ENCODE measurements at places on chromosomes 2 and 18.

DNA sequence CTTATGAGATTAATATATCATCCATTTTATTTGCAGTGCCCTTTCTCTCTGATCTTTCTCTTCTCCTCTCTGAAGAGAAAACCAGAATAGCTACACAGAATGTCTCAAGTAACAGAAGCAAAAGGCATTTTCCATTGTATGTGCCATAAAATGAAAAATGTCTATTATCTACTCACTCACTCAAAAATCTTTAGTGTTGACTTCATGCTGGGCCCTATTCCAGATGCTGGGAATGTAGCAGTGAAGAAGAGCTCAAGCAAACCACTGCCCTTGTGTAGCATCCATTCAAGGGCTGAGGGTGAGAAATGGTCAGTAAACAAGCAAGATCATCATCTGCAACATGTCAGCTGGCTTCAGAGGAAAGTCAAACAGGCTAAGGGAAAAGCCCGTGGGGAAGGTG lies 427.7 kb downstream of the METTL4 start:
- peak; percentile 5 for DNase-seq

DNA sequence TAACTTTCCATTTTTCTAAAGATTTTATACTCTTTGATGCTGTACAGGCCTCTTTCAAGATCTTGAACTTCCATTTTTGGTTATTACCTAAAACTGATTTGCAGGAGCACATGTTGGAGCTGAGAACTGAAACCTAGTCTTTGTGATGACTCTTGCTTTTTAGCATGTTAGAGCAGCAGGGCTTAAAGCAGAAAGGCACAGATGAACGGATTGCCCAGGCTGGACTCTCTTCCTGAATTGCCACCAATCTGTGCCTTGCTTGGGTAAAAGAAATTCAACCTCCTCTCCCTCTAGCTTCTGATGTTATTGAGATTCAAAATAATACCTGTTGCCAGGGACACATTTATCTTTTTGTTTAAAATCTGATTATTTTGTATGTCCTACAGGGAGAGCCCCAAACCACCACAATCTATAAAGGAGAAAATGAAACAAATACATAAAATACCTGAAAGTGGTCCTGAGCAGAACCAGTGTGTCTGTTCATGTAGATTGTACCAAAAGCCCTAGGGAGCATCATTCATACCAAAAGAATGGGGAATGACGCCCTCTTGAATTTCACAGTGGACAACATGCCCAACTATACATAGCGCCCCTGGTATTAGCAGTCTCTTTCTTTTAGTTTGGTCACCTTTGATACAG lies 277.0 kb upstream of the MAP2 start:
- no peak for DNase-seq

GRCh38 chr2:29401994-29402393 lies 286.8 kb downstream of the CLIP4 start:
- no peak for DNase-seq

GRCh38 chr18:13572148-13572547 lies 154.2 kb downstream of the FAM210A start:
- no peak for DNase-seq

GRCh38 chr18:59954755-59955156 lies 55.0 kb downstream of the PMAIP1 start:
- no peak for DNase-seq

- no peak for DNase-seq
These were observed 104.2 kb downstream of the CLIP4 start for GRCh38 chr2:29219374-29219773.

GRCh38 chr2:238433300-238433915 lies 6.7 kb downstream of the ASB1 start:
- DNase-seq: no peak

DNA sequence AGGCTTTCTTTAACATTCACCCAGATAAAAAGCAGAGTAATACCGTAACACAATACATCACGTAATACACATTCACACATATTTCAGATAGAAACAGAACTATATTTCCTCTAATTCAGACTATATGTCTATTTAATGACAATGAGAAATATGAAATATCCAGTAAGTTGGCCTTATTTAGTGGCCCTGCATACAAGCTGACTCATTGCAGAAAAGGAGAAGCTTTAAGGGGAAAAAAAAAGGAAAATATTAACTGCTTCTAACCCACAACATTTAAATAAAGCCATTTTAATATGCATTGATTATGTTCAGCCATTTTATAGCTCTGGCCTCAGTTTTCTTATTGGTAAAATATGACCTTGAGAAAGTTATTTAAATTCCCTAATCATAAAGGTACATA lies 94.8 kb downstream of the PPP1R1C start:
- no peak for DNase-seq

- no peak for DNase-seq
These were observed 28.6 kb downstream of the CROCC2 start for GRCh38 chr2:240934701-240935102.

DNA sequence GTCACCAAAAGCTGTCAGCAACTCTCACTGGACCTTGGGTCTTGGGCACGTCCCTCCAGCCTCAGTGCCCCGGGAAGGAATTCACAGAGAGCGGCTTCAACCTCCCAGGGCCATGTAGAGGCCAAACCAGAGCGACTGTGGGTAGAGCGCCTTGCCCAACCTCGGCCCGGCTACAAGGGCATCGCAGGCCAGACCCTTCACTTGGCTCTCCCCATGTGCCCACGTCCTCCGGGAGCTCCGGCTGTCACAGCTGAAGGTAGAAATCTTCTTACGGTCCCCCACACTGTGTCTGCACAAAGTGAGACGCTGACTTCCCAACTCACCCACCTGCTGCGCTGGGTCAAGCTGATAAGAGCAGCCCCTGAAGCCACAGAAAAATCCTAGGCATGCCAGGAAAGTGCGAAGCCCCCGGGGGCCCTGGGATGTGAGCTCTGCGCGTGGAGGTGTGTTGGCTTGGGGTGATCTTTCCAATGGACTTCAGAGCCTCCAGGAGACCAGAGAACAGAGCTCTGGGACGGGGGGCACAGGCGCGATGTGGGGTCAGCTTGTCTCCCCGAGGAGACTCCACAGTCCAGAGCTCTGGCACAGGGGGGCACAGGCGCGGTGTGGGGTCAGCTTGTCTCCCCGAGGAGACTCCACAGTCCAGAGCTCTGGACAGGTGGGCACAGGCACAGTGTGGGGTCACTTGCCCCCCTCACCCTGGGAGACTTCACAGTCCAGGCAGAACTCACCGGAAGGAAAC lies 105.5 kb downstream of the RTP5 start:
- no peak for DNase-seq

DNA sequence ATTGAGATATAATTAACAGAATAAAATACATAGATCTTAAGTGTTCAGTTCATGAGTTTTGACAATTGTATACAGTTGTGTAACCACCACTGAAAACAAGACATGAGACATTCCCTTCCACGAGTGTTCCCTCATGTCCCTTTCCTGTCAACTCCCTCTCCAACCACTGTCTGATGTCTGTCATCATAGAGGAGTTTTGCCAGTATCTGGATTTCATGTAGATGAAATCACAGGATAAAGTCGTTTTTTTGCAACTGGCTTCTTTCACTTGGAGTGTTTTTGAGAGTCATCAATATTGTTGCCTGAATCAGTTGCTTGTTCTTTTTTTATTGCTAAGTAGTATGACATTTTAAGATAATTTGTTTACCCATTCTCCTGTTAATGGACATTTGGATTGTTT lies 52.7 kb downstream of the RBMS1 start:
- no peak for DNase-seq

DNA sequence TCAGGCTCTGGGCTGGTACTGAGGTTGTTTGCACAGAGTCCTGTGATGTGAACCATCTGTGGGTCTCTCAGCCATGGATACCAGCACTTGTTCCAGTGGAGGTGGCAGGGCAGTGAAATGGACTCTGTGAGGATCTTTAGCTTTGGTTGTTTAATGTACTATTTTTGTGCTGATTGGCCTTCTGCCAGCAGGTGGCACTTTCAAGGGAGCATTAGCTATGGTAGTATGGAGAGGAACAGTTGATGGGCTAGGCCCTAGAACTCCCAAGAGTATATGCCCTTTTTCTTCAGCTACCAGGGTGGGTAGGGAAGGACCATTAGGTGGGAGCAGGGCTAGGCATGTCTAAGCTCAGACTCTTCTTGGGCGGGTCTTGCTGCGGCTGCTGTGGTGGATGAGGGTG lies 257.0 kb upstream of the GYPC start:
- DNase-seq: no peak

DNA sequence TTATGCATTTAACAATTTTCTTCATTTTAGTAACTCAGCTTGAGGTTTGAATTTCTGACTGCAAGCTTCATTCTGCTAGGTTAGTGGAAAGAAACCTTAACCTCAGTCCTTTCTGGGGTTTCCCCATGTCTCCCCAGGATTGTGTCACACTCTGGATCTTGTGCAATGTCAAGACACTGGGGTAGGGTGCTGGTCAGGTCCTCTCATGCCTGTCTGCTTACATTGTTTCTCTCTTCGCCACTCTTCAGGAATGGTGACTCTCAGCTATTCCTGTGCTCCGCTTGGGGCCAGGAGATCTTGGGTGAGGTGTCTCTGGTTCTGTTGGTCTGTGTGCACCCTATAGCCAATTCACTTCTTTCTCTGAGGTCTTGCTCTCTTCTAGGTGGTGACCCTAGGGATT lies 23.9 kb downstream of the CTLA4 start:
- no peak for DNase-seq

GRCh38 chr18:23822590-23823385 lies 133.5 kb downstream of the LAMA3 start:
- DNase-seq: peak; percentile 60

DNA sequence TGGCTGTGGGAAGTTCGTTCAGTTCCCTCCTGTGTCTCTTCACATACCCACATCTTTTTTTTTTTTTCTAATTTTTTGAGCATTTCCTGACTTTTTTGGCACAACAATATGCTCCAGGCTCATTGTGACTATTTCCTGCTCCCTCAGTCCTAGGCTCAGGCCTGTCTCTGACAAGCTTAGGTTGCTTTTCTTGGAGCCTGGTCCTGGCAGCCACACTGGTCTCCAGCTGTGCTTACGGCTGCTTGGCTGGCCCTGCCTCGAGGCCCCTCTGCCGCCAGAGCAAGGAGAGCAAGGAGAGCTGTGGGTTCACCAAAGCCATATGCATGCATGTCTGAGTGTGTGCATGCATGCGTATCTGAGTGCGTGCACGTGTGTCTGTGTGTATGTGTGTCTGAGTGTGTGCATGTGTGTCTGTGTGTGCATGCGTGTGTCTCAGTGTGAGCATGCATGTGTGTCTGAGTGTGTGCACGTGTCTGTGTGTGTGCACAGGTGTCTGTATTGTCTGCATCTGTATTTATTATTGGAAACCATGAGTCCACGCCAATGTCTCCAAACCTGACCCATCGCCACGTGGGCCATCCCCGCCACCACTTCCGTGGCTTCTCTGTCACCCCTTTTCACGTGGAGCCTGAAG lies 766.1 kb upstream of the SALL3 start:
- no peak for DNase-seq

GRCh38 chr2:237388036-237388435 lies 25.9 kb downstream of the COL6A3 start:
- no peak for DNase-seq

GRCh38 chr2:201058914-201059313 lies 12.6 kb downstream of the HYCC2 start:
- no peak for DNase-seq

- no peak for DNase-seq
These were observed 790.9 kb downstream of the CPS1 start for GRCh38 chr2:211347328-211347727.

DNA sequence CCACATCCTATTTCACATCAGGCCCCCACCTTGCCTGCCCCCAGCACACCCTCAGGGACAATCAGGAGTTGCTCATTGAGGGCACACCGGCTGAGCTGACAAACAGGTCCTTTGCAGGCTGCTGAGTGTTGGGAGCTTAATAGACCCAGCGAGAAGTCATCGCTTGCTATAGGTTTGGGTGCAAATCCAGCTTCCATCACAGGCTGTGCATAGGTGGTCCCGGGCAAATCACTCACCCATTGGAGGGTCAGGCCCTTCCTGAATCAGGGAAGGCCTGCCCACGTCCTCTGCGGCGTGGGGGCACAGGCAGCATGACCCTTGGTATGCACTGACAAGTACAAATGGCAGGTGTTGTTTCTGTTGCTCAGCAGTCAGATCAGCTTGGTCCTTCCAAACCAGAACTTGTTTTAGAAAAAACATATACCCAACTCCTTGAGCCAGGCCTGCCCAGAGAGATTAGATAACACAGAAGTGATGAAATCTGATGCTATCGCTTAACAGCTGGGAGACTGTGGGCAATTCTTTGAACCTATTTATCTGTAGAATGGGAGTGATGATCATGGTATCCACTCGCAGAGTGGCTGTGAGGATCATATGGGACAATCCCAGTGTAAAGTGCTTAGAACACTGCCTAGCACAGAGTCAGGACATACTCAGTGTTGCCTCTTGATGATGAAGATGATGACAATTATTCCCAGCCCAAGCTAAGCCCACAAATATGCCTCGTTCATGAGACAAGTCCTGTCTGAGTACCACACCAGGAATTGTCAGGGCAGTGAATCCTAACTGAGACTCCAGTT lies 34.9 kb downstream of the SMAD7 start:
- DNase-seq: no peak

GRCh38 chr18:56030060-56030459 lies 442.1 kb upstream of the TCF4 start:
- no peak for DNase-seq

DNA sequence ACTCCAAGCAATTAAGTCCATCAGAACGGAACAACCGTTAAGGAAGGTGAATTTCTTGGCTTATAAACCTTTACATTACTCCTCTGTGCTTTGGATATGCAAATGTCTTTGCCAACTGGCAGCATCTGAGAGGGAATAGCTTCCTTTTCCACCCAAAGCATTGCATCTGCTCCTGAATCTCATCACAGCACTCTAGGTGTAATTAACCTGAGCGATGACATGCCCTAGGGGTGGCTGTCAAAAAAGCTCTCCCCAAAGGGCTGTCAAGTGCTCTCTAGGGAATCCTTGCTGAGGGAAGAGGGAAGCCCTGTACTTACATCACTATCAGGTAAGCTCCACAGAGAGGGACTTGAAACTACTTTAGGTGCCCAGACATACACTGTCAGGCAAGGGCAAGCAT lies 5.5 kb upstream of the SMARCAL1 start:
- DNase-seq: no peak

DNA sequence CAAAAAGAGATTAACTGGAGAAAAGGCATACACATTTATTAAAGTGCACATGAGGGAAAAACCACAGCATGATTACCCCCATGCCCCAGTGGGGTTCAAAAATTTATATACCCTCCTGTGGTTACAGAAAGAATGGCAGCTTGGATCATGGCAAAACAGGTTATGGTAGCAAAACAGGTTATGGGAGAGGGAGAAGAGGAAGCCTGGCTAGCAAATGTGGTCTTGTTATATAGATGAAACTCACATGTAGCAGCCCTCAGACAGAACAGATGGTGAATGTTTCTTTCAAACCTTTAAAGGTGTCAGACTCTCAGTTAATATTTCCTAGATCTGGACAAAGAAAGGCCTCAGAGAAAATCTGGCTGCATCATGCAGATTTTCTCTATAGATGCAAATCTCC lies 178.2 kb upstream of the ZC3H15 start:
- DNase-seq: no peak

GRCh38 chr2:237199577-237199976 lies 113.9 kb downstream of the COPS8 start:
- no peak for DNase-seq

GRCh38 chr18:13409026-13409425 lies 190.5 kb downstream of the LDLRAD4 start:
- no peak for DNase-seq
